ENCODE measurements at places on chromosomes 12 and 14.
A peak's percentile ranks its signal among the peaks of the same experiment; 100 is the strongest.

GRCh38 chr12:89657066-89657465, 51.6 kb downstream of the ATP2B1 start:
- DNase-seq = no peak

GRCh38 chr12:33439587-33440011, at the start of gene SYT10:
Gene SYT10, minus strand, starts transcription at chr12:33439819. Its CDS starts 297 bp downstream, at chr12:33439522.
- peak; percentile 12 for DNase-seq

DNA sequence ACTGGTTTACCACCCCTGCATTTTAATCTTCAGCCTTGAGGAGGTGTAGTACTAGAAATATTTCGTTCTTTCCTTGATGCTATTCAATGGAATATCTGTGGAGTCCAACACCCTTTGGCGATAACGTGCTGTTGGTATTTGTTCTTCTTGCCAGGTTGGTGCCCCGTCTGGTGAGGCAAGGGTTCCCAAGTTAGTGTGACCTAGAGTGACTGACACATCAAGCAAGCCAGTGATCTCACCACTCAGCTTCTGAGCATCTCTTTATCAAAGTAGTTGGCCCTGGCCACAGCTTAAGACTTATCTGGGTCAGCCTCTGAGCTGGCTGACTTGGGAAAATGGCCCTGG, 60.2 kb downstream of the PLXNC1 start:
- DNase-seq = no peak

GRCh38 chr14:58907803-58908202, 270.0 kb downstream of the DACT1 start:
- no peak for DNase-seq

DNA sequence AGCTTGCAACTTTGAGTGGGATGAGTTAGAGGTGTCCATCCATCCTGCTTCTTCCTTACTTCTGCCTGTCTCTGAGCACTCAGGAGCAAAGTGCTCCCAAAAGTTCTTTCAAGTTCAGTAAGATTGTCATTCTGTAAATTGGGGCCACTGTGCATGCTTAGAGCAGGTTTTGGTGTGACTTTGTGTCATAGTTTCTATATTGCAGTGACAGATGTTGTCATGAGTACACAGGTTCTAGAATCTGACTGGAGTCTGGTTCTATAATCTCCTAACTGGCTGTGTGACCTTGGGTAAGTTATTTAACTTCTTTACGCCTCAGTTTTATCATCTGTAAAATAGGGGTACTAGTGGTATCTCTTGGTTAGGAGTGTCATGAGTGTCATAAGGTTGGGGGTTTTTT, 202.7 kb upstream of the BCL2L14 start:
- DNase-seq = no peak

GRCh38 chr12:68537571-68537970, 73.1 kb upstream of the RAP1B start:
- DNase-seq = no peak

GRCh38 chr12:55400229-55400628, at the start of gene OR6C65:
Gene OR6C65, plus strand, starts transcription at chr12:55400529. Its CDS starts 0 bp downstream, at chr12:55400529.
- DNase-seq = no peak

- no peak for DNase-seq
These were observed 21.7 kb downstream of the SLC11A2 start for GRCh38 chr12:51004504-51004903.

DNA sequence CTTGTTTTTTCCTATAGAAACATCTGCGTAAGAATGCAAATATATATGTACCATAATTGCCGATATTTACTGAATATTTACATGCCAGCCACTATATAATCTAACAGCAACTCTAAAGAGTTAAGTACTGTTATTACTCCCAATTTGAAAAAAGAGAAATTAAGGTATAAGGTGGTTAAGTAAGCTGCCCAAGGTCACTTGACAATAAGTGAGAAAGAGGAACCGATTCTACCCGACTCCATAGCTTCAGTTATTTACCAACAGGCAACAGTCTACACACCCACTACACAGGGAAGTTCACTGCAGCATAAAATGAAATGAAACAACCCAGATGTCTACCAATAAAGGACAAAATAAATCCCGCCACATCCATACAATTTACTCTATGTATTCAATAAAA, 1.1 kb downstream of the MIS18BP1 start:
- peak; percentile 39 for DNase-seq

DNA sequence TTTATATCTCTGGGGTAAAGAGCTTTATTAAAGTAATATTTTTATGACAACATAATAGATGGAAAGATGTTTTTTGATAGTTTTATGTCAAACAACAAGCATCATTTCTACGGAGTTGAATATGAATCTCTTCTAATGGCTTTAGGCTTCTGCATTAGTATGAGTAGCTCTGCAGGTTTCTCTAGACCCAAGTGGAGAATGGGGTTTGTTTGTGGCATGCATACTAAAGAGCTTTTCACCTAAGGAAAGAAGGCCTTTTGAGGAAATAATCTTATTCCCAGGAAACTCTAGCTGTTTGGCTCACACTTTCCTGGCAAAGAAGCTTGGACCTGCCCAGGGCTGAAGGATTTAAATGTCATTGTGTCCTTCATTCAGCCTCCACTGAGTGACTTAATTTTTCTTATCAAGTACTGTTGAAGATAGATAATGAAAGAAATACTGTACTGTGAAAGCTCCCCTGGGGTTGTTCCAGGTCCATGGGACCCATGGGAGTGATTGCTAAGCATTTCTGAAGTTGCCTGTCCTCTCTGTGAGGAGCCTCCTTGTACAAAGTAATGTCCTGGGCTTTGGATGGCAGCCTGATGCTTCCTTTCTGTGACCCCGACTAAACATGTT, 469.3 kb downstream of the LRIG3 start:
- DNase-seq = no peak

DNA sequence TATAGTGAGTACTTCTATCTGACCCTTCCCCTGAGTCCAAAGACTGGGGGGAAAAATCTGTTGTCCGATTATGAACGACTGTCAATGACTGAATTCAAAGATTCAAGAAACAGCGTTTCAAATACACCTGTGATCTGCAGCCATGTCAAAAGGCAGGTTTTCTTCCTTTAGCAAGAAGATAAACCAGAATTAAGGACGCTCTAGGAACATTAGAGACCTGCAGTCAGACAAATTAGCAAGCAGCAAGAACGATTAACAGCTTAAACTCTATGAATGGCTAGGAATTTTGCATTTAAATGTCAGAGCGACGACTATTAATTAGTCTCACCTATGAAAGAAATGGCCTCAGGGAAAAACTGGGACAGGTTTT, 2.1 kb downstream of the DUSP6 start:
- peak; percentile 25 for DNase-seq

- no peak for DNase-seq
These were observed 216.1 kb downstream of the PPM1H start for GRCh38 chr12:62718762-62719426.

GRCh38 chr12:70467476-70467875, 101.4 kb downstream of the KCNMB4 start:
- DNase-seq = no peak

DNA sequence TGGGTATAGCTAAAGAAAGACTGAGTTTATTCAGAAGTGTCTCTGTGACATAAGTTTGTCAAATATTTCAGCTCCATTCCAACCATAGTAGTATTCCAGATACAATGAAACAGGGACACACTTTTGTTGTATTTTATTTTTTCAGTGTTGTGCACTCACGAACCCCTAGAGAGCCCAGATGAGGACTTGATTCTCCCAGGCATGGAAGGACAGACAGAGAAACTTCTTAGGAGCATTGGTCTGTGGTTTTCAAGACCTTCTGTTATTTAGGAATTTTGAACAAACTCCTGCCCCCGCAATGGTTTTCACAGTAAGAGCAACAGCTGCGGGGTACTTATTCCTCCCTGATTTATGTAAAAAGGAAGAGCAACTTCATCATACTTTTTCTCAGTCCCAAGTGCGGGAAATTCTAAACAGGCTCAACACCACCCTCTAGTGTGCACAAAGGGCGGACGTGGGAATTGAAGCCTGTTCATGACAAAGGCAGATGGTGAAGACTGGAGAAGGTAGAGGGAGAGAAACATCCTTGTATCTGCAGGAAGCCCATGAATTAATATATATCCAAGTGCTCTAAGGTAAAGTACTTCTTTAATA, 147.6 kb downstream of the PAH start:
- DNase-seq = peak; percentile 34

DNA sequence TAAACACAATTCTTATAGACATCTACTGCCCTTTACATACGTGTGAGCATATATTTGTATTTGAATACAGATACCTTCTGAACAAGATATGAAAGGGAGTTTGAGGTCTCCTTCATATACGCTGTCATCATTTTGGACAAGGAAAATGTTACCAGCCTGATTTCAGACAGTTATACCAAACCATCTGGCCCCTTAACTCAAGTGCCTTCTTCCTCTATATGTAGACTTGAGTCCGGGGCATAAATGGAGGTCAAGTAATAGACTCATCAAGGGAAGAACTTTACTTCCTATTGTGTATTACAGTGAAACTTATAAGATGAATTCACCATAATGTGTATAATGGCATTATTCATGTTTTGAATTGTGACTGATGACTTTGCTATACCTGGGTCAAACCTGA, 52.2 kb downstream of the FAR2 start:
- no peak for DNase-seq

DNA sequence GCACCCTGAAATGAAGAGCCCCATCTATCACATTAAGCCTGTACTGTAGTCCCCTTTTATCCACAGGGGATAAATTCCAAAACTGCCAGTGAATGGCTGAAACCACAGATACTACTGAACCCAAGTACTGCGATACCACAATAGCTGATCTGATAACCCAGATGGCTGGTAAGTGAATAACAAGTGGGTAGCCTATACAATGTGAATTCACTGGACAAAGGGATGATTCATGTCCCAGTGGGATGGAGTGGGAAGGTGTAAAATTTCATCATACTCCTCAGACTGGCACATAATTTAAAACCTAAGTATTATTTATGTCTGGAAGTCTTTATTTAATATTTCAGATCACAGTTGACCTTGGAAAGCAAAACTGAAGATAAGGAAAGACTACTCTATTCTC, 201.3 kb downstream of the GPHN start:
- peak; percentile 52 for DNase-seq

DNA sequence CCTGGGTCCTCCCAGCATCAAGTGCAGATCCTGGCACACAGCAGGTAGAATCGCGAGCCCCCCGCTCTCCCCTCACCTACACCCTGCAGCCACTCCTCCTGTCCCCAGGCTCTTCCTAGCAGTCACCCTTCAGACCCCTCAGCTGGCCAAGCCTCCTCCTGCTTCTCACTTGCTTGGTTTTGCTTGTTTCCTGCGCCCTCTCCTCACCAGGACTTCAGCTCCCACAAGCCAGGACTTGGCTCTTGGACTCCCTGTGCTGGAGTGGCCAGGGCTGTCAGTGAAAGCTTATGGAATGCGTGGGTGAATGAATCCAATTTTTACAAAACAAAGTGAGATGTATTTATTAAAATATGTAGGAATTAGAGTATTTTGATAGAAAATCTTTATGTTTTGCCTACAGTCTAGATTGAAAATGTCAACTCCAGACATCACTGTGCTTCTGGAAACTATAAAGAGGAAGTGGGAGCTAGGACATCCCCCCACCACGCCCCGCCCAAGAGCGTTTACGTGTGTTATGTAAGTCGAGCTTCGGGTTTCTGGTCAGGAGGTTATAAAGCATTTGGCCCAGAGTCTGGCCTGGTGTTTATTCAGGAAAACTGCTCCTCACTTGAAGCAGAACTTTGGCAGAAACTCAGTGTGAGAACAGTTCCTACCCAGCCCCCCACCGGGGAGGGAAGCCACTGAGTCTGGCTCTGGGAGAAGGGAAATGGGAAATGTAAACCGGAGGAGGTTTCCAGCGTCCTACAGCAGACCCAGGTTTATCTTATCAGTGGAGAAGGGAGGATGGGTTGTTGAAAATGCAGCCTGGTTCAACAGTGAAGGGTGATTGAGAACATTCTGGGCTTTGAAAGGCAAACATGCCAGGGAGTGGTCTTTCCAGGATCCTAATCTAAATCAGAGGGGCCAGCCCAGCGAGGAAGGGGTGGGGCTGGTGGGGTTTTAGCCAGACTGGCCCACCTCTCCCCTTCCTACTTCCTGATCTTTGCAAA, 8.8 kb downstream of the ALDH2 start:
- DNase-seq = peak; percentile 98

GRCh38 chr12:52698651-52699340, 4.5 kb downstream of the KRT77 start:
- no peak for DNase-seq

GRCh38 chr12:128078301-128078971, 188.5 kb upstream of the TMEM132C start:
- DNase-seq = no peak

- peak; percentile 60 for DNase-seq
These were observed 44.0 kb upstream of the SINHCAF start for GRCh38 chr12:31369712-31370521.

Measured in endothelial cell of umbilical vein (primary cell).